ENCODE measurements at places on chromosomes 2 and 18.

DNA sequence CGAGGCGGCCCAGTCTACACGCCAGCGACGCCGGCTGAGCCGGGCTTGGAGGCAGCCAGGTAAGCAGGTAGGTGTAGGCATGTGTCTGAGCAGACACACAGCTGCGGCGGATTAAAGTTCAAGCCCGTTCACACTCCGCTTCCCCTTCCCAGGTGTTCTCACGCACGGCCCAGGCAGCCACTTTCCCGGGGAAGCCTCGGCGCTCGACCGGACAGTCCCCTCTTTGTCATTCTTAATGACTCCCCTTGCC is 367 bp downstream of the TGFA start:
- no peak for DNase-seq

DNA sequence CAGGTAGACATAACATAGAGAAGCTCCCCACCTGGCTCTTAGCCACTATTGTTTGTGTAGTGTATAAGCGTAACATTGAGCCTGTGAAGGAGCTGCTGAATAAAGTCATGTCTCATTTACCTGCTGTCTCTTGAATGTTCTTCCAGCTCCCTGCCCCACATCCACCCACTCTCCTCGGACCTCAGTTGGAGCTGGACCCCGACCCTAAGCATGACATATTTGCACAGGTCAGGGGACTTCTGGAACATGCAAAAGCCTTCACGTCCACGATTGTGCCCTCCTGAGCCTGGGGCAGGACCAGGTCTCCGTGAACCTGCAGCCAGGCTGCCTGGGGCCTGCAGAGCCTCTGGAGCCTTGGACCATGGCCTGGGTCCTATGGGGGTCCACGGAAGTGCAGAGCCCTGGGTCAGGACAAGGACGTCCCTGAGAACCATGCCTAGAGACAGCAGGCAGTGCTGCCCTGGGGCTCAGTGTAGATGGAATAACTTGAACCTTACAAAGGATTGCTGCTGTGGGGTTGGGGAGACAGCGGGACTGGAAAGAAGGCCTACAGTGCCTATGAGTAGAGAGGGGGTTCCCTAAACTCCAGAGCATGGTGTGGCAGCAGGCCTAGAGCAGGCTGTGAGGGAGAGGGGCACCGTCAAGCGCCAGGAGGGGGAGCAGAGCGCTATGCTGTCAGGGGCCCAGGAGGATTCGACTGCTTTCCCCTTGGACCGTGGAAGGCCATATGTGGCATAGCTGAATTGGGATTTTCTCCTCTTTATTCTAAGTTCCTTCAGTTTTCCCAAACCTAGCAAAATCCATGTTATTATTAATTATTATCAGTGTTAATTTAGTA is 99.9 kb upstream of the ZNF236 start:
- DNase-seq = no peak

GRCh38 chr2:65018141-65018582 is 29.0 kb downstream of the SLC1A4 start:
- DNase-seq = no peak

- DNase-seq = no peak
These were observed 984 bp downstream of the TCF23 start for GRCh38 chr2:27149570-27150405.

DNA sequence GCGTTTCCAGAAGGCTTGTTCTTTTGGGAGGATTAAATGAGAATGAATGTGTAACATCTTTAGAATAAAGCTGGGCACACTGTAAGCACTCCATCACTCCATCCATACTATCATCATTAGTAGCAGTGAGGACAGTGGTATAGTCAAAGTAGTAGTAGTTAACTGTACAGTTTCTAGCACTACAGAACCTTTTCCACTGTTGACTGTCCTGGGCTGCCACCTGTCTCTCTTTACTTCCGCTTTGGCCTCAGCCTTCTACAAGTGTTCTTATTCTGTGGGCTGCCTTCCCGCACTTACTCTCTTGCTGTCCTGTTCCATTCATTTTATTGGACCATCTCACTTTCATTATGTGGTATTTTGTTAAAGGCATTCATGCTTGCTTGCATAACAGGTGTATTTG is 3.3 kb downstream of the SLC9A2 start:
- DNase-seq = no peak

GRCh38 chr2:78290581-78291214 is 734.8 kb upstream of the REG3G start:
- no peak for DNase-seq

DNA sequence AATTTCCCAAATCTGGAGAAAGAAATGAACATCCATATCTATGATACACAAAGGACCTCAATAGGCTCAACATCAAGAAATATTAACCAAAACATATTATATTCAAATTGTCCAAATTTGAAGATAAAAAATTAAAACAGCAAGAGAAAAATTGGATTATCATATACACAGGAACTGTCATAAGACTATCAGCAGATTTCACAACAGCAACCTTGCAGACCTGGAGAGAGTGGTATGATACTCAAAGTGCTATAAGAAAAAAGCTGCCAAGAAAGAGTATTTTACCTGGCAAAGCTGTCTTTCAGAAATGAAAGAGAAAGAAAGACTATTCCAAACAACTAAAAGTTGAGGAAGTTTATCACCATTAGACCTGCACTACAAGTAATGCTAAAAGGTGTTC is 711.9 kb upstream of the RAB6C start:
- DNase-seq = no peak

- DNase-seq = no peak
These were observed 58.3 kb downstream of the EFEMP1 start for GRCh38 chr2:55865096-55865835.

GRCh38 chr18:57258131-57258777 is 94.1 kb upstream of the ST8SIA3 start:
- no peak for DNase-seq

DNA sequence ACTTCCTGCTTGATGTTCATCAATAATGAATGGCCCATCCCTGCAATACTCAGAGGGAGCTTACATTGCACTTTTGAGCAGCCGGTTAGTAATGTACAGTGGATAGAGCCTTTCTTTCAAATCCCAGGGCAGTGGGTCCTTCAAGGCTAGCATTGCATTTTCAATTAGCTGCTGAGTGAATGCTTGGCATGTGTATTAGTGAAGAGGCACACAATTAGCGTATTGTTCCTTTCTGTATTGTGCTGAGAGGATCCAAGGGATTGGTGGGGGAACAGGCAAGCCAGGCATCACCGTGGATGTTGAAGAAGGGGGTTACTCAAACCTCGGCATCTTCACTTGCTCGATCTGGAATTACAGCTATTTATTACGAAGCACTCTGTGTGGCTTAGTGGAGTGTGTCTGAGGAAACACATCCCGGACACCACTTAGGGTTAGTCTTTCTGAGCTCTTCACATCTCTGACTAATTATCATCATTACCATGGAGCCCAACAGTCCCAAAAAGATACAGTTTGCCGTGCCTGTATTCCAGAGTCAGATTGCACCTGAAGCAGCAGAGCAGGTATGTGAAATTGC is at the start of gene PPP1R1C:
PPP1R1C (plus strand) TSS at position 222 of the 574 bp plus-strand sequence; CDS start at position 480, 258 bp downstream.
- DNase-seq = no peak

DNA sequence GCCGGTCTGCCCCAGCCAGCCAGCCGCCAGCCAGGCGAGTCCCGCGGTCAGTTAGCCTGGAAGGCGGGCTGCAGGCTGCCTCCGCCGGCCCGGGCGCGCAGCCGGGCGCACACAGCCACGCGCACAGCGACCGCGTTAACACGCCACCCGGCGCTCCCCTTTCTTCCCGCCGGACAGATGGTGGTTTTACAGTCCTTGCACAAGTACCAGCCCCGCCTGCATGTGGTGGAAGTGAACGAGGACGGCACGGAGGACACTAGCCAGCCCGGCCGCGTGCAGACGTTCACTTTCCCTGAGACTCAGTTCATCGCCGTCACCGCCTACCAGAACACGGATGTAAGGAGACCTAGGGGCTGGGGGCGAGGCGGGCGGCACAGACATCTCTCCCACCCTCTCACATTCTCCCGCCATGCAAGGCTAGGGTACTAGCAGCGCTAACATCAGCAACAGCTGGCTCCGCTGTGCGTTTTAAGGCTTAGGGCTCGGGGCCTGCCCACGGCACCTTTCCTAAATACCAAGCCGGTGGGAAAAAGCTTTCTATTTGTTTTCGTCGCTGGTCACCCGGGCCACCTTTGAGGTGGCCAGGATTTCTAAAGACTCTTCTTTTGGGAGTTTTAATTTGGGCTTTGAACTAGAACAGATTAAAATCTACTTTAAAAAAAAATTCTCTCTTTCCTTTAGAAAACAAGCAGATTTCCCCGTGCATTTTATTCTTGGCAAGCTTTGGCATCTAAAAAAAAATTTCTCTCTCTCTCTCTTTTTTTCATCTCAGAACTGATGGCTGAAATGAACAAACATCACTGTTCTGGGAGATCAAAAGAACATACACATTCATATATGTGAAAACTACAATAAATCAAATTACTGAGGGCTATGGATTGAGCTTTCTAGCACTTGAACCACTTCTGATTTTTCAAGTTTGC is 2.9 kb downstream of the TBR1 start:
- DNase-seq = no peak

DNA sequence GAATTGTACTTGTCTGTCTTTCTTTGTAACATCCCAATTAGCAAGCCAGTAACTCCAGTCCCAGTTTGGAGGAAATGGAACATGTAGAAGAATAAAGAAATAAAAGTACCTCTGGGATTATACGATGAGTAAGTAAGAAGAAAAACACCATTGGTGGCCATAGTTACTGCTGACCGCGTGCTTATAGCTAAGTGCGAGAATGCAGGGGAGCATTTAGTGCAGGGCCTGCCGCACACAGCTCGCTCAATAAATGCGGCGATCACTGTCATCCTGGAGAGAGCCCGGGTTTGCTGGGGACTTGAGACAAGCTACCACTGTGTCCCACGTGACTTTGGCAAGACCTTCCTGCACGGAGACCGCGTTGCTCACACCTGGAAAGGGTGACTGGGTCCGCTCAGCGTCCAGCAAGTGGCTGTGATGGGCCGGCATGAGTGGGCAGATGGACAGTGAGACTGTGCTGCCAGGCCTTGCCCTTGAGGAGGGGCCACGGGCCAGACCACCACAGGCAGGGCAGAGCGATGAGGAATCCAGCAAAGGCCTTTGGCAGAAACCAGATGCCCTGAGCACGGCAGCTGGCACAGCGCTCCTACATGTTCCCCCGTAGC is 54.8 kb downstream of the ADI1 start:
- no peak for DNase-seq

DNA sequence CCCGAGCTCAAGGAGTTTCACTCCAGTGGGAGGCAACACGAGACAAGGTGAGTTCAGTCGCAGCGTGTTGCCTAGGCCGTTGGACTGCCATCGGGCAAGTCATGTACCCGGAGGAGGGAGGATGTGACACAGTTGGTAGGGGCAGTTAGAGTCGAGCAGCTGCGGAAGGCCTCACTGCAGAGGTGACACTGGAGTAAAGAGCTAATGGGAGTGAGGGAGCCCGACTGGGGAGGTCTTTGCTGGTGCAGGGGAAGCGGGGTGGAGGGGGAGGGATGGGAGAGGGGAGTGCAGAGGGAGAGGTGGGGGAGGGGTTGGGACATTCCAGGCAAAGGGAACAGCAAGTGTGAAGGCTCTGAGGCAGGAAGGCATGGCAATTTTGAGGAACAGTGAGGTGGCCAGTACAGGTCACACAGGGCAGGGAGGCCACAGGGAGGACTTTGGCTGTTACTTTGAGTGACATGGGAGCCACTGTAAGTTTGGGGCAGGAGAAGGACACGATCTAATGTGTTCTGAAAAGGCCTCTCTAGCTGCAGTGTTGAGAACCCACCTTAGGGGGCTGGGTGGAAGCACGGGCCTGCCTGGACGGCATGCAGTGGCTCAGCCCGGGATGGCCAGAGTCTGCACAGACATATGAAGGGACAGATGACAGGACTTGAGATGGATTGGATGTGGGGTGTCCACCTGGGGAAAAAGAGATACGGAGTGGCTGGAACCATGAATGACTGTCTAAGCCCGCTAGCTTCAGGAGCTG is 61.1 kb downstream of the KCNF1 start:
- no peak for DNase-seq

DNA sequence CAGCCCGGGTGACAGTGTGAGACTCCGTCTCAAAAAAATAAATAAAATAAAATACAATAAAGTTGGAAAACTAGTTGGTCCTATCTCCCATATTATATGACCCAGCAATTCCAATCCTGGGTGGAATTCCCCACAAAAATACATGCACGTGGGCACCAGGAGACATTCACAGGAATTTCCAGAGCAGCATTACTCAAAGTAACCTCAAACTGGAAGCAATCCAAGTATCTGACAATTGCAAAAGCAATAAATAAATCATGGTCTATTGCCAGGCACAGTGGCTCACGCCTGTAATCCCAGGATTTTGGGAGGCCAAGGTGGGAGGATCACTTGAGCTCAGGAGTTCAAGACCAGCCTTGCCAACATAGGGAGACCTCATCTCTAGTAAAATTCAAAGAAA is 101.2 kb upstream of the MAP4K4 start:
- no peak for DNase-seq

GRCh38 chr2:212990697-212991096 is 160.7 kb downstream of the IKZF2 start:
- no peak for DNase-seq

GRCh38 chr18:32244881-32245280 is 55.0 kb downstream of the MEP1B start:
- no peak for DNase-seq

DNA sequence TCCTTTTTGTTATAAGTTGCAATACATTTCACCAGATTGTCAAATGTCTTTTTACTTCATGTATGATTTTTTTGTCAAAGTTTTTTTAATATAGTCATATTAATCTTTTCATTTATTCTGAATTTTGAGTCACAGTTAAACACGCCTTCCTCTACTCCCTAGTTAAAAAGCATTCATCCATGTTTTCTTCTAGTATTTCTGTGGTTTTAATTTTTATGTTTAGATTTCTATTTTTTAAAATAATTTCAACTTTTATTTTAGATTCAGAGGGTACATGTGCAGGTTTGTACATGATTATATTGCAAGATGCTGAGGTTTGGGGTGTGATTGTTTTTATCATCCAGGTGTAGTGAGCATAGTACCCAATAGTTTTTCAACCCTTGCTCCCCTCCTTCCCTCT is 146.7 kb upstream of the MYO3B start:
- DNase-seq = no peak

- no peak for DNase-seq
These were observed 1067.7 kb upstream of the CELF4 start for GRCh38 chr18:38633333-38633732.

DNA sequence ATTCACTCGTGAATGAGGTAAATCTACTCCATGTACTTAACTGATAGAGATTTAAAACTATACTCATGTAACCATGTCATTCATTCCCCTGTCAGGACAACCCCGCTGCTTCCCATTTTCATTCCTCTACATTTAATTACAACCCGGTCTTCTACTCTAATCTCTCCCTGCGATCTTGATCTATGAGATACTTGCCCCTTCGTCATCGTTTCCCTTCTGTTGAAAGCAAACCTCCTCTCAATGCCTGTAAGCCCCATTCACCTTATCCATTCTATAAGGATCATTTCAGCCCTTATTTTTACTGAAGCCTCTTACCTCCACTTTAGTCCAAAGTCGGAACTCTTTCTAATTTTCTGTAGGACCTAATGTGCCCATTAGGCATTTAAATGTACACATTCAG is 492.6 kb downstream of the DPP10 start:
- no peak for DNase-seq
